ENCODE measurements at places on chromosomes 13 and 19.

DNA sequence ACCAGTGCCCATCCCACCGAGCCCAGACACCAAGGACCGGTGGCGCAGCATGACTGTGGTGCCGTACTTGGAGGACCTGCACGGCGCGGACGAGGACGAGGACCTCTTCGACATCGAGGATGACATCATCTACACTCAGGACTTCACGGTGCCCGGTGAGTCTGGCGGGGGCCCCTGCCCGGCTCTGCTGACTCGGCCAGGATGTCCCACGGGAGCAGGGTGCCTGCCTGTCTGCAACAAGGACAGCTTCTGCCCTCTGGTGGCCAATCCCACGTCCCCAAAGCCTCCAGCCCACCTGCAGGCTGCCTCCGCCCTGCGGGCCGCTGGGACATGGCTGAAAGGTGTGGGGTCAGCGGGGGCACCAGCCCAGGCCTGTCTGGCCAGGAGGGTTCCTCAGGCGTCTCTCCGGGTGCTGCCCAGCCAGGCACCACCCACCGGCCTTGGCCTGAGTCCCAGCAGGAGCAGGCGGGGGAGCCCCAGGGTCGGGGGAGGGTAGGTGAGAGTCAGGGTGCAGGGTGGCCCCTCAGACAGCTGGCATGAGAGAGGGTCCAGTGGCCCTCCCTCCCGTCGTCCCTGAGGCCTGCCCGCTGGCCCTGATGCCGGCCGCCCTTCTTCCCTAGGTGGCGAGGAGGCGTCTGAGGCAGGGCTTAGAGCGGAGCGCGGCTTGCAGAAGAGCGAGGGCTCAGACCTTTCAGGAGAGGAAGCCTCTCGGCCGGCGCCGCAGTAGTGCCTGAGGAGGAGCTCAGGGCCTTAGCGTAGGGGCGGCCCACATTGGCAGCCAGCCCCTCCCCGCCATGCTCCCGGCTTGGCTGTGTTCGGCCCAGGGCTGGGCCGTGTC is 14.6 kb downstream of the CBARP start:
- no peak for DNase-seq

DNA sequence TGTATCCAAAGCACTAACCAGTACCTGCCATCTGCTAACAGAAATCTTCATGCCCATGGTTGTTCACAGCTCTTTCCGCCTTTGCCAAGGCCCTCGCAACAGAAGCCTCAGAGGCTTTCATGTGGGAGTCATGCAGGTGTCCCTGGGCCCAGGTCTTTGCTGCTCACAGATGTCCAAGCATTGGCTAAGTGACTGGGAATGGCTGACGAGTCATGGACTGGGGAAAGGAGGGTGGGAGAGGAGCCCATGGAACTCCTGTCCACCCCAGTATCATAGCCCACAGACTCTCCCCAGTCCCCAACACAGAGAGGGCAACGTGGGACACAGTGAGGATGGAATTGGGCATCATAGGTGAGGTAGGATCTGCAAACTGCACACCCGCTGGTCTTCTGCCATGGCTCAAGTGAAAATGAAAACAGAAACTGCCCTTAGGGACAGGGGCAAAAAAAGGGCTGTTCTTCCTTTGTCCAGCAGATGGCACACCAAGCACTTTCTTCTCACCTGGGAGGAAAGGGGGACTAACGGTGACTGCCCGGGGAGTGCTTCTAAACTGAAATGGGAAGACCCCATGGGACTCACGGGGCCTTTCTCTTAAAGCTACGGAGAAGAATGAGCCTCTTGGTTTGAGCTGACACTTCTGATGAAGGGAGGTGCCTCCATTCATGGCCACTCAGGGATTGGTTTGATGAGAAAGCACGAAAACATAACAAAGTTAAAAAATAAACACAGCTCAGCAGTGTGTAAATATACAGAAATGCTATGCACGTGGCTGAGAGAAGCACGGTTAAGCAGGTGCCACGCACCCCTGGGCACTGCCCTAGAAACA is 11.1 kb upstream of the DHRS12 start:
- peak; percentile 56 for DNase-seq

DNA sequence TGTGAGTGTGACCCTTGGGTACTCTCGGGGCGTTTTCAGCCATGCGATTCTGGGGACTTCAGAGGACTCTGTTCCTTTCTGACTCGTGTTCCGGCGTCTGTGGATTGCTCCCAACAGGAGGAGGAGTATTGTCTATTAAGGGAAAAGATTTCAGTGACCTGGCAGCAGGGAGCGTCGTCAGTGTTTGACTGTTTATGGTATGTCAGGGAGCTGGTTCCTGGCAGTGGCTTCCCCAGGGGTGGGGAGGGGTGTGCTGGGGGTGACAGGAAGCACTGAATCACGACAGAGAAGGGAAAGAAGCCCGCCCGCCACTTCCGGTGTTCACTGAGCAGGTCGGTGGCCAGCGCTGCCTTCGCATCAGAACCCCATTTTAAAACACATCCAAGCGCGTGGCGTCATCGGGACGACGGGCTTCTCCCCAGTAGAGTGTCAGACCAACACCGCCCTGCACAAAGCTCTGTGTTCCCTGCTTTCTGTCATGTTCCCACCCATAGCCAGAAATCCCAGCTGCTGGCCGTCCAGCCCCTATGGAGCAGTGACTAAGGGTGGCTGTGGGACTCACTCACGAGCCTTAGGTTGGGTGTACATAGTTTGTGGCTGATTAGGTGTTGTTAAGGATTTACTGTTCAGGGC is 33.8 kb downstream of the COL4A2 start:
- peak; percentile 47 for DNase-seq

- no peak for DNase-seq
These were observed 1175.8 kb downstream of the UQCRFS1 start for GRCh38 chr19:28037186-28037585.

DNA sequence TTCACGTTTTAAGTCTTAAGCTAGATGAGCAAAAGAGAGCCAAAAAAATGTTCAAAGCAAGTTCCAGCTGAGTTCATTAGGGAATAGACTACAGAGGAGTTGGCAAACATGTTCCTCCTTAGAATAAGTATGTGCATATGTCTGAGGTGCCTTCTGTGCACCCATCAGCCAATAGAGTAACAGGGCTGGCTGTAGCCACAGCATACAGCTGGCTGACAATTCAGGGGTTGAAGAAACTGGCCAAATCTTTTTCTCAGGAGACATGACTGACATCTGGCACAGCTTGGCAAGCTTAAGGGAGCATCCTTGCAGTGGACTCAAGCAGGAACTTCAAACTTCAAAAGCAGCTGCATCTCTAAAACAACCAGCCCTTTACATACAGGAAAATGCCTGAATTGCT is 414.8 kb upstream of the PCDH20 start:
- no peak for DNase-seq

DNA sequence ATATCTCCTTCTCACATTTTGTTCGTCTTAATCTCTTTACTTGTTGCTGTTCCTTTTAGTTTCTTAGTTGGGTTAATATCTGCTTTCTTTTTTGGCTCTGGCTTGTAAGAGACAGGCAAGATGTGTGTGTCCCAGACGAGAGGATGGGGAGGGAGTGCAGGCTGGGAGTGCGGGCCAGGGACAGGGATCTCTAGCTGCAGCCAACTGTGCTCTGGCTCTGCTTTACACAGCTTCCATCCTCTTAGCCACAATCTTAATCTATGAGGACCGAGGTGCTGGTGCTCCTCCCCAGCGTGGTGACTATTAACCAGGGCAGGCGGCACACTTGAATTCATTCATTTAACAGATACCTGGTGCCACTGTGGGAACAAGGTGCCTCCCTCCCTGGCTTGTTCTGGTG is 70.9 kb upstream of the WASF3 start:
- DNase-seq = no peak

DNA sequence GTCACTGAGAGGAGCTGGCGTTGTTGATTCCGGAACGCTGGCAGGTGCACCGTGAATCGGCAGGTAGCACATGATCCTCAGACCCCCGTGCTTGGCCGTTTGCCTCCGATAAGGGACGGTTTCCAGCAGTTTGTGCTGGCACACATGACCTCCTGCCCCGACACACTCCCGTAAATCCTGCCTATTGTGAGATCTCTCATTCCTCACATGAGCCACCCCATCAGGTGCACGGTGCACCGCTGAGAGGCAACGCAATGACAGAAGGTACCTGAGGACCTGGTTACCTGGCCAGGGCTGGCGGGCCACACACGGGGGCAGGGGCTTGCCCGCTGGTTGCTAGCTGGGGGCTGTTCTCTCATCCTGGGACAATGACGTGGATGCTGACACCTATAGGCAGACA is 2.1 kb upstream of the ADPRHL1 start:
- DNase-seq = no peak

DNA sequence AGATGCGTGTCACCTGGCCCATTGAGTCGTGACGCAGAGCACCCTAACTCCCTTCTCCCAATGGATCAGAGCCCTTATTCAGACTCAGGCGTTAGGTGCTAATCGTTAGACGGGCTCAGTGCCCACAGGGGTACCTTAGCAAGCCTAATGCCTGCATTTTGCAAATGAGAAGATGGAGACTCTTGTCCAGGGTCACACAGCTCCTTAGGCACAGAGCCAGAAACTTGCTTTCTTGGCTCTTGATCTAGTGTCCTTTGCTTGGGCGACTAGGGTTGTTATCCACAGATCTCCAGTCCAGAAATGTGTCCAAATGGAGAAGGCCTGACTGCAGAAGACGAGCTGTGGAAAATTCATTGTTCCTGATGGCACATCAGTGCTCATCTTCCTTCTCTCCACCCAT is 85.1 kb downstream of the C13orf42 start:
- no peak for DNase-seq

- no peak for DNase-seq
These were observed 1545.1 kb upstream of the PCDH20 start for GRCh38 chr13:62960723-62961122.

GRCh38 chr13:43687038-43687437 is 99.7 kb downstream of the ENOX1 start:
- DNase-seq = no peak

GRCh38 chr13:102183509-102184182 is 218.2 kb downstream of the FGF14 start:
- DNase-seq = no peak

DNA sequence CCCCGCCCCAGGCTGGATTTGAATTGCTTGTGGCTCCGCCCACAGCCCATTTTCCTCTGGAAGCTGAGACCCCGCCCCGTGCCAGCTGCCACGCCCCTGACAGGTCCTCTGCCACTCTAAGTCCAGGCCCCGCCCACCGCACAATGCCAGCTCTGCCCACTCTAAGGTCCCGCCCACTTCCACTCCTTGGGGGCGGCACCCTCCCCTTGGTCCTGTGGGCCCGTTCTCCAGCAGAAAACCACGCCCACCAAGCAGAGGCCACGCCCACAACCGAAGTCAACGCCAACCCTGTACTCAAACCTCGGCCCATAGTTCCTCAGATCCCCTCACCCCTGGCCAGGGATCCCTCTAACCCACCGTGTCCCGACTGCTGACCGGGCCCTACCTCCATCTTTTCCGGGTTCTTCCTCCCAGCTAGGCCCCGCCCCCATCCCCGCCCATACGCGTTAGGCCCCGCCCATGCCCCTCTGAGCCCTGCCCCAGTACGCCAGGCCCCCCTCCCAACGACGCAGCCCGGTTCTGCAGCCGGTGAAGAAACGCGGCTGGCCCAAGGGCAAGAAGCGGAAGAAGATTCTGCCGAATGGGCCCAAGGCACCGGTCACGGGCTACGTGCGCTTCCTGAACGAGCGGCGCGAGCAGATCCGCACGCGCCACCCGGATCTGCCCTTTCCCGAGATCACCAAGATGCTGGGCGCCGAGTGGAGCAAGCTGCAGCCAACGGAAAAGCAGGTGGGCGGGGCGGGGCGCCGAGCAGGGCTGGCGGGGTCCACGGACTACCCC is 1.3 kb downstream of the HMG20B start:
- DNase-seq = peak; percentile 73

DNA sequence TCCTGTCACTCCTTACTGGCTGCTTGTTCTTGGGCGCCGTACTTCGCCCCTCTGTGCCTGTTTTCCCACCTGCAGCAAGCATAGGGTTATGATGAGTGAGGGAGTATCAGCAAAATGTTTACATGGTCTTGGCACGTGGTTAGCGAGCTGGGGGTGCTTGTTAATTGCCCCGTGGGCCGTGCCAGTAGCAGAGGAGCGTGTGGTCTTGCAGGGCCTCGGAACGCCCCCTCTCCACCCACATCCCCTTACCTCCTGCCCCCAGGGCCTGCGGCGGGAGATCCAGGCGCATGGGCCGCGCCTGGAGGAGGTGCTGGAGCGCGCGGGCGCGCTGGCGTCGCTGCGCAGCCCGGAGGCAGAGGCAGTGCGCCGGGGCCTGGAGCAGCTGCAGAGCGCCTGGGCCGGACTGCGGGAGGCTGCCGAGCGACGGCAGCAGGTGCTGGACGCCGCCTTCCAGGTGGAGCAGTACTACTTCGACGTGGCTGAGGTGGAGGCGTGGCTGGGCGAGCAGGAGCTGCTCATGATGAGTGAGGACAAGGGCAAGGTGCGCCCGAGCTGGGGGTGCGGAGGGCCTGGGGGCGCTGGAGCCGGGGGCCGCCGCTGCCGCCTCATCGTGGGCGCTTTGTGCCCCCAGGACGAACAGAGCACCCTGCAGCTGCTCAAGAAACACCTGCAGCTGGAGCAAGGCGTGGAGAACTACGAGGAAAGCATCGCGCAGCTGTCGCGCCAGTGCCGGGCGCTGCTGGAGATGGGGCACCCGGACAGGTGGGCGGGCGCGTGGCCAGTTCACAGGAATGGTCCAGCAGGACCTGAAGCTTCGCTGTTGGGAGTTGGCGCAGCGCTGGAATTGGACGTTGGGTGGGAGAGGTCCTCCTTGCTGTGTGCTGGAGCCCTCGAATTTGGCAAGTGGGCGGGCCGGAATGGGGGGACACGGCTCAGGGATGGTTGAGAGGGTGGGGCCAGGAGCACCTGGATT is 22.5 kb upstream of the SHKBP1 start:
- no peak for DNase-seq

GRCh38 chr19:32061315-32061714 is 284.1 kb upstream of the ZNF507 start:
- DNase-seq = no peak

GRCh38 chr13:75421133-75421532 is 60.8 kb downstream of the TBC1D4 start:
- no peak for DNase-seq

DNA sequence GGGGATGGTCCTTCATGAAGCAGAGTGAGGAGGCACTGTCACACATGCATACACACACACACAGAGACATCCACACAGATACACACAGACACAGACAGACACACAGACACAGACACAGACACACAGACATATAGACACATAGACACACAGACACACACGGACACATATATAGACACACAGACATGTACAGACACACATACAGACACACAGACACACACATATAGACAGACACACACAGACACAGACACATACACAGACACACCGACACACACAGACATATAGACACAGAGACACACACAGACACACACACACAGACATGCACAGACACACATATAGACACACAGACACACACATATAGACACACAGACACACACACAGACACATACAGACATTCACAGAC is 173.9 kb downstream of the URI1 start:
- DNase-seq = no peak

GRCh38 chr19:3667766-3668165 is 32.5 kb downstream of the PIP5K1C start:
- no peak for DNase-seq

GRCh38 chr19:49119411-49120324 is at the start of gene PPFIA3:
Gene PPFIA3 (plus strand): TSS chr19:49119544. CDS start chr19:49127874, 8,330 bp downstream.
- no peak for DNase-seq

DNA sequence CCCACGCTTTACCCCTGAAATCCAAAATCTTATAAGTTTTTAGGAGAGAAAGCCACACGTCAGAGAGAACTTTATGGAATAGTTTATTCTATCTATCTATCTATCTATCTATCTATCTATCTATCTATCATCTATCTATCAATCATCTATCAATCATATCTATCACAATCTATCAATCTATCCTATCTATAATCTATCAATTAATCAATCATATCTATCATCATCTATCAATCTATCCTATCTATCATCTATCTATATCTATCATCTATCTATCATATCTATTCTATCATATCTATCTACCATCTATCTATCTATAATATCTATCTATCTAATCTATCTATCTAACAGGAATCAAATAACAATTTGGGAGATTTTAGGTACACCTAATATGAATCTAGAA is 115.1 kb downstream of the FGF9 start:
- DNase-seq = no peak
